NCI-H82 (cell line): ENCODE measurements at places on chromosomes 7 and 10.
A peak's percentile ranks its signal among the peaks of the same experiment; 100 is the strongest.

DNA sequence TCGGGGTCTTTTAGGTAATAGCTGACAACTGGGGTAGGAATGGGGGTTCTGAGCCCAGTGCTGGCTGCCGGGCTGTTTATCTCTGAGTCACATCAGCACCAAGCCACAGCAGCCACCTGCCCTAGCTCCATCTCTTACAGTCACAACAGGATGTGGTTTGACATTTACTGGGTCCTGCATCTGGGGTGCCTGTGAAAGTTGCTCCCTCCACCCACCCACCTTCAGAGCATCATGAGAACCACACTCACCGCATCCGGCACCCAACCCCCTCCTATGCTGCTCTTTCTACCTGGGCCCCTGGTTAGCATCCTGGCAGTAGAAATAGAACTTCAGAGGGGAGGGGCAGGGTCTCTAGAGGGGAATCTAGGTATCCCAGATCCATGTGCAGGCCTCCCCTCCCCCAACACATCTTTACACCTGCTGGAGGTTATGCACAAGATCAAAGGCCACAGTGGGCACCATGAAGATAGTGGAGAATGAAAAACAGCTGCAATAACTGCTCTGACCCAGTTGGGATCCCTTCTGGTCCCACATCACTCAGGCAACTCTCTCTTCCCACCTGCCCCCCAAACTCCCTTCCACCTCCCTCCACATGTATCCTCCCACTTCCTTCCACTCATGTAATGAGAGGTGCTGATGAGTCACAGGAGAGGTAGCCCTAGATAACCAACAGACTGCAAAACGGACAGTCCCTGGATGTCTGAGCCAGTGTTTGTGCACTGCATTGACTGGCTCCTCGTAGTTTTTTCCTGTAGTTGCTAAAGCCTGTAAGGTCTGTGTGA, 38.2 kb downstream of the PRSS2 start:
- no peak for DNase-seq

DNA sequence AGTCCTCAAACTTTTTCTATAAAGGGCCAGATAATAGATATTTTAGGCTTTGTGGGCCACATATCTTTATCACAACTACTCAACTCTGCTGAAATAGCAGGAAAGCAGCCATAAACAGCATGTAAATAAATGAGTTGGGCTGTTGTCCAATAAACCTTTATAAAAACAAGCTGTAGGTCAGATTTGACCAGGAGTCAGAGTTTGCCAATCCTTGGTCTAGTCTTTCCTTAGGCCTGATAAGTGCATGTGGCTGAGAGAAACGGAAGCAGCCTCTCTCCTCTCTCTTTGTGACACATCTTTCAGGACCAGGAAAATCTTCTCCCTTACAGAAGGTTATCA, 724.5 kb downstream of the GRID1 start:
- DNase-seq = no peak

- no peak for DNase-seq
Measured at GRCh38 chr10:75860009-75860408, 428.6 kb downstream of the LRMDA start.

- DNase-seq = peak; percentile 41
Measured at GRCh38 chr10:14032406-14032998, 298.2 kb downstream of the FRMD4A start.

GRCh38 chr10:84205049-84205852, 10.9 kb downstream of the CDHR1 start:
- DNase-seq = peak; percentile 78

- DNase-seq = no peak
Measured at GRCh38 chr7:5492020-5492635, 68.5 kb upstream of the TNRC18 start.

GRCh38 chr10:95476469-95477174, 84.5 kb downstream of the SORBS1 start:
- DNase-seq = no peak

- DNase-seq = no peak
Measured at GRCh38 chr7:80207501-80207900, 72.9 kb downstream of the GNAI1 start.

DNA sequence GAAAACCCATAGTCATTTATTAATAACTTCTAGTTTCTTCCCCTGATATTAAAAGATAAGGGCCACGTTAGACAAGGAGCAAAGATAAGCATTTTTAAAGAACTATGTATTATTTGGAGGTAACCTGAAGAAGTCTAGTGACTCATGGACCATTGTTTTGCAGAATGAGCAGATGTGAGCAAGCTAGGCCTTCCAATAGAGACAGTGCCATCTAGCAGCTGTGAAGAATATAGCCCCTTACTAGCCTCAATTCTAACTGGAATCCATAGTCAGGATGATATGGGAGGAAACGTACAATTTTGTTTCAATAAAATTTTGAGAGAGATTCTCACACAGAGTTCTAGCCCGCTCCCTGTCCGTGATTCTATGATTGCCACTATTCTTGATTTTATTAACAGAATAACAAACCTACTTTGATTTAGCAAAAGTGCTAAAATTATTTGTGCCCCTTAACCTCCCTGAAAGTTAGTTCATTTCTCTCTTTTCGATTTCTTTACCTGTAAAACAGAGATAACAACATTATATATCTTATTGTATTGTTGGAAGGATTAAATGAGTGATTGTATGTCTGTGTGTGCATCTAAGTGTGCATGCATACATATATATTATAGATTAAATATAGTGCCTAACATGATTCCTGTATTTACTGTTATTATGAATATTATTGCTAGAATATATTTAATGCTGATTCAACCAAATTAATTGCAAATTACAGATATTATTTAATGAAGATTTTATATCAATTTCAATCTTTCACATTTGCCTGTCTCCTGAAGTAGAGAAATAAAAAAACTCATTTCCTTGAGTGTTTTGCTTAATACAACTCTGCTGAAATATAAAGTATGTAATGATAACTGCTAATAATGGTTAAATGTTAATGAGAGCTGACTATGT, 22.7 kb downstream of the FAM237B start:
- DNase-seq = peak; percentile 56

DNA sequence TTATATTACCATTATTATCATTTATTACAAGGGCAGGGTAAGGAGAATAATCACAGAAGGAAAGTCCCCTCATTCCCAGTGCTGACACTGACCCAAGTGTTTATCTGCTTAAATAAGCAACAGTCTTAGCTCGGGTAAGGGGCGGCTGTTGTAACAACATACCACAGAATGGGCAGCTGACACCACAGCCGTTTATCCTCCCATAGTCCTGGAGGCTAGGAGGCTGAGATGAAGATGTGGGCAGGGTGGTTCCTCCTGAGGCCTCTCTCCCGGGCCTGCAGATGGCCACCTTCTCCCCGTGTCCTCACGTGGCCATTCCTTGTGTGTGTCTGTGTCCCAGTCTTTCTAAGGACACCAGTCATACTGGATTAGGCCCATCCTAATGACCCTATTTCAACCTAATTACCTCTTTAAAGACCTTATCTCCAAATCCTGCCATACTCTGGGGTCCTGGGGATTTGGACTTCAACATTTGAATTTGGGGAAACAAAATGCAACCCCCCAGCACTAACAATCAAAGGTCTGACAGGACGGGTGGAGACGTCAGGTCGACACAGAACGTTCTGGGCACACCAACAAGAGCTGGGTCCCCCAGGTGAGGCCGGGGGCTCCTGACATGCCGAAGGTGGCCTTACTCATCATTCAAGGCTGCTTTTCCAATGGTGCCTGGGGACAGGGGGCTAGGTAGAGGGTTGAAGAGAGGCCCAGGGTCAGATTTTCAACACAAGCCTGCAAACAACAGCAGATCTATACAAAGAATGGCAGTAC, 93.5 kb downstream of the TNS3 start:
- peak; percentile 60 for DNase-seq

DNA sequence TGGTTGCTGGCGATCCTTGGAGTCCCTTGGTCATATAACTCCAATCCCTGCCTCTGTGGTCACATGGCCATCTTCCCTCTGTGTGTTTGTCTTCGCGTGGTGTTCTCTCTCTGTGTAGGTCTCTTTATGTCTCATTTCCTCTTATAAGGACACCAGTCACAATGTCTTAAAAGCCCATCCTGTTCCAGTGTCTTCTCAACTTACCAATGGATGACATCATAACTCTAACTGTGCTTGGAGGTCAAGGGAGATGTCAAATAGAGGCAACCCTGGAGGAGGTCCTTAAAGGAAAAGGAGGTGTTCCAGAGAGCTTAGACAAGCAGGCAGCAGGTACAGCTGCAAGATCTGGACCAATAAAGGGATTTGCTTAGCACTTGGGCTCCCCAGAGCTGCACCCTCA, 143.0 kb downstream of the BUB3 start:
- no peak for DNase-seq

GRCh38 chr7:106905734-106906133, 40.7 kb downstream of the PIK3CG start:
- DNase-seq = no peak

GRCh38 chr10:11533328-11533781, 78.1 kb downstream of the USP6NL start:
- no peak for DNase-seq

GRCh38 chr10:99779335-99779734, 3.1 kb upstream of the ABCC2 start:
- no peak for DNase-seq

- DNase-seq = no peak
Measured at GRCh38 chr7:1640376-1641172, 29.5 kb upstream of the ELFN1 start.

GRCh38 chr10:30420766-30421165, 13.2 kb upstream of the MAP3K8 start:
- no peak for DNase-seq

GRCh38 chr7:158034571-158034970, 553.1 kb downstream of the PTPRN2 start:
- DNase-seq = no peak

- DNase-seq = no peak
Measured at GRCh38 chr7:100726996-100727761, 6.2 kb upstream of the ZAN start.

DNA sequence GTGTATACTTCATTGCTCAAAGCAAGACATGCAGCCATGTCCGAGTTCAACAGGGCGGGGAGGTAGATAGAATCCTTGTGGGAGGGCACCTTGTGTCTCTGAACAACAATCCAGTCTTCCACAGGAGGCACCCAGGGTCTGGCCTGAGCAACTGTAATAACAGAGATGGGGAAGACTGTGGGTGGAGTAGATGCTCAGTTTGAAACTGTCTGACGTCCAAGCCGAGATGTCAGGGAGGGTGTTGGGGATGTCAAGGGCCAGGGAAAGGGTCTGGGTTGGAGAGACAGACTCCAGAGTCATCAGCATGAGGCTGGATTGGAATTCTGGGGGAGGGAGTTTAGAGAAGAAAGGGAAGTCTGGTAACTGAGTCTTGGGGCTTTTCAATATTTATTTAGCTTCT, 88.0 kb downstream of the FANK1 start:
- no peak for DNase-seq

DNA sequence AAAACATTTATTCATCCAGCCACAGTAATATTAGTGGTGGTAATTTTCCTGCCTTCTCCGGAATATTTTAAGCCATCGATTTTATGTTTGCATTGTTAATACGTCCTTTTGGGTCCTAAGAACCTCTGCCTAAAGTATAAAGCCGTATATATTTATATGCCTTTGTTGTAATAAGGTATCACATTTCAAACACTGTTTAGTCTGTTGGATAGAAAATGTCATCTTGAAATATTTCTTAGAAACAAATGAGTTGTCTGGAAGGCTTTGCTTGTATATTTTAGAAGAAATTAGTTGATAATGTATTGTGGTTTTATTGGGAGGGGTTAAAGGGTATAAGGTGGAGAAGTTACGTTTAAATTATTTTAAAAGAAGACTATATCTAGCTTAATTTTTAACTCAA, 11.1 kb downstream of the PRPF18 start:
- DNase-seq = no peak

- no peak for DNase-seq
Measured at GRCh38 chr10:78925800-78926319, 142.9 kb upstream of the ZMIZ1 start.

DNA sequence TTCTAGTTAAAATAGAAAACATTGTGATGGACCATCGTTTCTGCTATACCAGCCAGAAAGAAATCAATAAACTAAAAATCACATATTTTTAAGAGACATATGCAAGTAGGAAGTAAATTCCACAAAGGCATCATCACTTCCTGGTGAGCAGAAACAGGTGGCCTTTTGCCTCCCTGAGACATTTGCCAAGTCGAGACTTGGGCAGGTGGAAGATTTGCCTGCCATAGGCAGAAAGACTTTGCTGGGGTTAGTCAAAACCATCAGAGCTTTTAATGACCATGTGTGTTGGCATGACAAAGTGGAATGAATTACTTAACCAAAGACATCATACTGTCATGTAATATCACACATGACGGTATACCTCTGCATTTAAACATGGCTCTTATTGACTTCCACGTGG, 66.0 kb upstream of the FGL2 start:
- no peak for DNase-seq

- DNase-seq = no peak
Measured at GRCh38 chr7:157526913-157527634, 190.3 kb downstream of the DNAJB6 start.

- DNase-seq = peak; percentile 86
Measured at GRCh38 chr7:31735991-31736982, 49.3 kb downstream of the PPP1R17 start.

- DNase-seq = no peak
Measured at GRCh38 chr10:17743437-17743836, 8.6 kb upstream of the TMEM236 start.

DNA sequence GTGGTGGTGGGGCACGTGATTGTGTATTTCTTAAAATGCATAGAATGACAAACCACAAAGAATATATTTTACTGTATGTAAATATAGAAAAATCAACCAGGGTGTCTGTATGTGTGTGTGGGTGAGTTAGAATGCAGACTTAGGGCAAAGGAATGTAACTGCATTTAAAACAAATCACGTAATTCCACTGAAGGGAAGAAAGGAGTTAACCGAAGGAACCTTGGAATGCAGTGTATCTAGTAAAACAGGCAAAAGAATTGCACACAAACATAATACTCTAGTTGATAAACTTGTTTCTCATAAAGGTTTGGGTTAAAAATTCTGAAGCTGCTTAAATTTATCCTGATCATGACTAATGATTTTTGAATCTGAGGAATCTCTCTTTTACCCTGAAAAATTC, 134.9 kb downstream of the ADRA2A start:
- no peak for DNase-seq

GRCh38 chr10:104337521-104337984, 712 bp downstream of the ITPRIP start:
- DNase-seq = peak; percentile 17

- DNase-seq = no peak
Measured at GRCh38 chr10:96415891-96416554, 57.2 kb upstream of the OPALIN start.
